ENCODE measurements at places on chromosomes 2 and 18. TPM values are rescaled to one million over a fixed set of nuclear protein-coding genes. Genes with fewer than 3 reads are reported as not detected.

Gene HOXD8
- total RNA-seq: not detected

Gene NRP2
- total RNA-seq: 19.7 TPM

Gene RELCH
- 32.3 TPM for total RNA-seq

Gene POTEI
- total RNA-seq: 1.2 TPM

Gene CETN1
- not detected for total RNA-seq

Gene LYG2
- not detected for total RNA-seq

Gene MYOM1
- 0.17 TPM for total RNA-seq

Gene GAD1
- 1.8 TPM for total RNA-seq

Gene CYTIP
- total RNA-seq: 0.09 TPM

Gene NDC80
- 38.5 TPM for total RNA-seq

Gene MAP3K19
- not detected for total RNA-seq

Gene GNLY
- not detected for total RNA-seq

Gene ATP6V1B1
- total RNA-seq: not detected

Gene MC2R
- not detected for total RNA-seq

Gene PASK
- total RNA-seq: 66.1 TPM

- no peaks in the 10 kb centered on the region for H3K36me3 ChIP-seq
- H3K27ac ChIP-seq: no peak overlapping the region
- DNase-seq: no peak
- peak overlapping the region; percentile 65 for H3K4me3 ChIP-seq
- peaks cover 2% of the 10 kb centered on the region for H3K4me1 ChIP-seq
- H3K27me3 ChIP-seq: no peaks in the 10 kb centered on the region
Measured at GRCh38 chr2:221372907-221373306, 199.2 kb downstream of the EPHA4 start.

DNA sequence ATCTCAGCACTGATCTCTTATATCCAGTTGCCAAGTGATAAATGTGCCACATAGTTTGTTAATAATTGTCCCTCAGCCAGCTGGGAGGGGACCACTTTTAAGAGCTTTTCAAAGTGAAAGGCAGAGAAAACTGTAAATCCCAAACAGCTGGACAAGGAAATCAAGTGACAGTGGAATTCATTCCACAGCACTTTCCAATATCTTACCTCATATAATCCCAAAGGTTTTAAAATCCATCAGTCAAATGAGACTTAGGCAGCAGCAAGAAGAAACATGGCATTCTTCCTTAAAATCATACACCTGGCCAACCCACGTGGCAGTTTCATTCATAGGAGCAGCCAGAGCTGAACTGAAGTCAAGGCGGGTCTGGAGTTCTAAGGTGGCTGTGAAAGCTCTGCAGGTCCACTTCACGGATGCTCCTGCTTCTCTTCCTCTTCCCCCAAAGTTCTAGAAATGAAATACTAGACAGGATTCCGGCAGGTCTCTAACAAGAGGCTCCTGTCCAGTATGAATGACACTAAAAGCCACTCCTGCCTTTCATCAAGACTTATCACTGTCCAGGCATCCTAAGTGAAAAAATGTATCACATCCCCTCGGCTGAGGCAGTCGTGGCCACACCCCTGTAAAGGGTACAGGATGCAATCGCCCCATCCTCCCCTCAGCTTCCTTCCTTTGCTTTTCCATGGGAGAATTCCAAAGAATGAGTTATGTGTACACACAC lies 190.4 kb upstream of the STK17B start:
- H3K4me3 ChIP-seq: no peak overlapping the region
- no peaks in the 10 kb centered on the region for H3K27me3 ChIP-seq
- H3K27ac ChIP-seq: no peak overlapping the region

- DNase-seq: no peak
- no peak overlapping the region for H3K4me3 ChIP-seq
- H3K27me3 ChIP-seq: no peaks in the 10 kb centered on the region
- peaks cover 11% of the 10 kb centered on the region for H3K36me3 ChIP-seq
Measured at GRCh38 chr18:79327199-79327721, 68.5 kb upstream of the NFATC1 start.

DNA sequence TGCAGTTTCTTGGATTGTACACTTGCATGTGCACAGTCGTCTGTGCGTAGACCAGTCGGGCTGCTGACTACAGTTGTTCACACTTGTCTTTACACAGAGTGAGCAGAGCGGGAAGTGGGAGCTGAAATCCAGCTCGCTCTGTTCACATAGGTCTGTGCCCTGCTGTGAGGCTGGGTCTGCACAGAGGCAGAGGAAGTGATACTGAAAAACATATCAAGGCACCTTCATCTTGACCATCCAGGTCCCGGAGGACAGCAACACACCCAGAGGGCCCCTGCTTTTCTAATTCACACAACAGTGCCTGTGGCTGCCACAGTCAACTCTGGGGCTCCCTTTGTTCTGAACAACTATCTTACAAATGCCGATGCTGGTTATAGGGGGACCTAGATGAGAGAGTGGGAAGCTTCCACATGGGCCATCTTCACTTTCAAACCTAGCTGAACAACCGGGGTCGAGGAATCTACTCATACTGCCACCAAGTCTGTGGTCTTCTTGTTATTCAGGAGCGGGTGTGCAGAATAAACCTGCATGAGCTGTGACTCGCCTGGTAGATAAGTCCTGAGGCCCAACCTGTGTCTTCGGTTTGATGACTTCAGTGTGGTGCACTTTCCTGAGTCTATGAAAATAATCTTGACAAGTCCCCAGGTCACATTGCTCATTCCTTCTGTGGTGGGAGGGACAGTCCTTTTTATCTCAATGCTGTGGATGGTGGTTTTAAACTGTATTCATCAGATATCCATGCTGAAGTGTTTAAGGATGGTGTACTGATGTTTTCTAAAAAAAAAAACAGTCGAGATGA lies 3.5 kb upstream of the ADNP2 start:
- peaks cover 12% of the 10 kb centered on the region for H3K4me1 ChIP-seq
- H3K27me3 ChIP-seq: no peaks in the 10 kb centered on the region
- no peak overlapping the region for H3K27ac ChIP-seq
- peaks cover 9% of the 10 kb centered on the region for H3K36me3 ChIP-seq
- no peak overlapping the region for H3K4me3 ChIP-seq
- DNase-seq: no peak

GRCh38 chr18:13672657-13673056 lies 53.7 kb downstream of the FAM210A start:
- no peak for DNase-seq
- H3K36me3 ChIP-seq: peaks cover 21% of the 10 kb centered on the region
- no peaks in the 10 kb centered on the region for H3K27me3 ChIP-seq
- H3K4me3 ChIP-seq: no peak overlapping the region
- no peak overlapping the region for H3K27ac ChIP-seq
- H3K4me1 ChIP-seq: no peaks in the 10 kb centered on the region

DNA sequence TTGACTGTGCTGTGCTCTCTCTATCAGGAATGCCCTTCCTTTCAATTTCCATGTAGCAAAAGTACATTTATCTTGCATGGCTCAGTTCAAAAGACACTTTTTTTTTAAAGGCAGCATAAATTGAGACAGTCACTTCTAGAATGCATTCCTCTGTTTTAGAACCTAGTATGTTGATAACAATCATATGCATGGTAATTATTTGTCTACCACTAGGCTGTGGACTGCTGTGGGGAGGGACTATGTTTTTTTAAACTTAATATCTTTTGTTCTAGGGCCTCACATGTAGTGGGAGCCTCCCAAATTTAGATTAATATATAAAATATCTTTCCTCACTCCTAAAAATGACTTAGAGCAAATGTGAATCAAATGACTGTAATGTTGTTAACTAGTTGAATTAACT lies 269.9 kb downstream of the MEIS1 start:
- no peaks in the 10 kb centered on the region for H3K36me3 ChIP-seq
- no peak overlapping the region for H3K4me3 ChIP-seq
- no peak for DNase-seq
- no peak overlapping the region for H3K27ac ChIP-seq
- no peaks in the 10 kb centered on the region for H3K27me3 ChIP-seq

DNA sequence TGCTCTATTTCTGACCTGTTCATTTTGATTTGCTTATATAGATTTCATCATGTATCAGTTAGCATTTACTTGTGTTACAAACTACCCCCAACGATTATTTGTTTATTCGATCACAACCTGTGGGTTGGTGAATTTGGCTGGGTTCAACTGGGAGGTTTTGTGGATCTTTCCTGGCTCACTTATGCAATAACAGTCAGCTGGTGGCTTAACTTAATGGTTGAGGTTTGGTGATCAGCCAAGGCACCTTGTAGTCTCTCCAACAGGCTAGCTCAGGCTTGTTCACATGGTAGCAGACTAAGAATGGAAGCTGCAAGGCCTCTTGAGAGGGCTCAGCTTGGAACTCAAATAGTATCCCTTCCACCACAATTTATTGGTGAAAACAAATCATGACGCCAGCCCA lies 5.4 kb upstream of the PUM2 start:
- H3K27ac ChIP-seq: no peak overlapping the region
- no peaks in the 10 kb centered on the region for H3K4me1 ChIP-seq
- no peaks in the 10 kb centered on the region for H3K27me3 ChIP-seq
- no peak for DNase-seq

DNA sequence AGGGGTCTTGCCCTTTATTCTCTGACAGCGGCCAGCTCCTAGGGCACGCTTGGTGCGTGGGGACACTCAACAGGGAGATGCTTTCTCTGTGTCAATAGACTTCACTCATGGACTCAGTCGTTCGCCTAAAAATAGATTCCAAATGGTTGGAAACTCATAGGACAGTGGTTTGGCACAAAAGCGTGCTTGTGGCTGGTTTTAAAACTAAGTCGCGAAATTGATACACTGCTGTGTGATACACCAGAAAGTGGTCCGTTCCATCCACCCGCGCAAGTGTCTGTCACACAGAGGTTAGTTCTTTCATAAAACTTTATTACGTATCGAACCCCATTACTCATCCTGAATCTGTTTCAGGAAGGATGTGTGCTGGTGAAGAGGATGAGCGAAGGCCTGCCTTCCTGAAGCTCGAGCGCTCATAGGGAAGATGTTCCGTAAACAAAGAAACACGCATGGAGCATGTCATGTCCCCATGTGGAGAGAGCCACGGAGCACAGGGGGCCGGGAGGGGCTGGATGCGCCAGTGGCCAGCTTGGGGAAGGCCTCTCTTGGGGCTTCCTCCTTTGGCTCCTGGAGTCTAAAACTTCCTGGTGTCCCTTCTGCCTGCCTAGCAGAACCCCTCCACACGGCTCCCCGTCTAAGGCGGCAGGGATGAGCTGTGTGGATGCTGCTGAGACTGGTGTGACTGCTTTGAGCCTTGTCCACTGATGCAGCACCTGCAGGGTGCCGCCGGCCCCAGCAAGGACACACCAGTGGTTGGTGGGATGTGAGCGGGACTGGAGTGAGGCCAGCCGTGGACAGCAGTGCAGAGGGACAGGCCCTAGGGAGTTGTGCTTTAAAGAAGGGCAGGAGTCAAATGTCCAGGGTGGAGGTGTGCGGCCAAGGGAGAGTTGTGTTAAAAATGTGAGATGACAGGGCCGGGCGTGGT lies 207.2 kb downstream of the GBX2 start:
- peaks cover 4% of the 10 kb centered on the region for H3K36me3 ChIP-seq
- H3K4me1 ChIP-seq: no peaks in the 10 kb centered on the region
- no peak for DNase-seq

DNA sequence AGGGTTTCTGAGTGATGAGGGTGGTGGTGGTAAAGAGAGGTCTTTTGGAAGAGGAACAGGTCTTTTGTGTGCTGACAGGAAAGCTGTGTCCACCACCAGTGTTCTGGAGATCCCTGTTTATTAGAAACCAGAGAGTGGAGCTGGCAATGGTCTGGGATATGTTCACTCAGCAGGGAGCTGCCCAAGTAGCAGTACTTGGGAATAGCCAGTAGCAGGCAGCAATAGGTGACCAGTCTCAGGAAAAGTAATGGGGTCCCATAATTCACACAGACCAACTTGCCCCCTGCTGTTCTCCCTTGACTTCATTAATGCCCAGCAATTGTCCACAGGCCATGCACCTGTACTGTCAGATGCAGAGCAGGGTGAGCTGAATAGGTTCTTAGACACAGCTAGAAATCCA lies 1.8 kb downstream of the TSPYL6 start:
- H3K36me3 ChIP-seq: no peaks in the 10 kb centered on the region
- H3K4me3 ChIP-seq: no peak overlapping the region
- no peak overlapping the region for H3K27ac ChIP-seq
- no peaks in the 10 kb centered on the region for H3K4me1 ChIP-seq
- no peaks in the 10 kb centered on the region for H3K27me3 ChIP-seq

GRCh38 chr2:63056107-63057050 lies 5.7 kb downstream of the OTX1 start:
- peaks cover 86% of the 10 kb centered on the region for H3K27me3 ChIP-seq
- no peak overlapping the region for H3K27ac ChIP-seq
- peaks cover 10% of the 10 kb centered on the region for H3K4me1 ChIP-seq
- H3K4me3 ChIP-seq: peak overlapping the region; percentile 47

GRCh38 chr18:59987102-59987501 lies 87.3 kb downstream of the PMAIP1 start:
- H3K4me1 ChIP-seq: no peaks in the 10 kb centered on the region
- H3K36me3 ChIP-seq: no peaks in the 10 kb centered on the region
- no peak for DNase-seq
- no peak overlapping the region for H3K27ac ChIP-seq
- H3K4me3 ChIP-seq: no peak overlapping the region

DNA sequence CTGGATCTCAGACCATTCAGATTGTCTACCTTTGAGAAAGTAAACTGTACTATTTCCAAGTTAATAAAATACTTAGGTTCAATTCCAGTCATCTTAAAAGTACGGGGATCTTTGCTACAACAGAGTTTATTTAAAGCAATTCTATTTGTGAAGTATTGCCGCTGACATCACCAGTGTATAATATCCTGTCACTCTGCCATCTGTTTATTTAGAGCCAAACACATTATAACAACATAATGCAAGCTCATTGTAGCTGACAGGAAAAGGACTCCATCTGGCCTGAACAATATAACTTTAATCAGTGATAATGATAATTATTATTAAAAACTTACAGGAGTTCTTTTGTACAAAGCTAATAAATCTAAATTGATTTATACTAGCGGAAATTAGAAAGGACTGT lies 786.8 kb downstream of the ERBB4 start:
- no peaks in the 10 kb centered on the region for H3K27me3 ChIP-seq
- no peaks in the 10 kb centered on the region for H3K4me1 ChIP-seq
- DNase-seq: no peak
- H3K27ac ChIP-seq: no peak overlapping the region

GRCh38 chr2:46158661-46159060 lies 138.5 kb upstream of the EPAS1 start:
- H3K27me3 ChIP-seq: no peaks in the 10 kb centered on the region
- no peak overlapping the region for H3K27ac ChIP-seq
- H3K4me1 ChIP-seq: no peaks in the 10 kb centered on the region
- no peak overlapping the region for H3K4me3 ChIP-seq
- H3K36me3 ChIP-seq: no peaks in the 10 kb centered on the region

GRCh38 chr18:43158381-43158780 lies 42.9 kb upstream of the RIT2 start:
- no peaks in the 10 kb centered on the region for H3K27me3 ChIP-seq
- peaks cover 12% of the 10 kb centered on the region for H3K36me3 ChIP-seq
- H3K4me3 ChIP-seq: no peak overlapping the region
- no peak overlapping the region for H3K27ac ChIP-seq
- DNase-seq: no peak

- H3K36me3 ChIP-seq: no peaks in the 10 kb centered on the region
- no peaks in the 10 kb centered on the region for H3K27me3 ChIP-seq
- H3K4me1 ChIP-seq: no peaks in the 10 kb centered on the region
- H3K27ac ChIP-seq: no peak overlapping the region
- H3K4me3 ChIP-seq: no peak overlapping the region
Measured at GRCh38 chr18:67400502-67401117, 115.9 kb downstream of the DSEL start.

Measured in H9 (cell line).